Stomach (tissue), 19 donors: ENCODE measurements at places on chromosomes 16 and 17. TPM values are rescaled to one million over a fixed set of nuclear protein-coding genes. Genes with fewer than 3 reads are reported as not detected.

Gene KRTAP2-2
- polyA plus RNA-seq = not detected

- H3K27ac ChIP-seq = no peak overlapping the region
- no peak overlapping the region for H3K4me3 ChIP-seq
- no peak for DNase-seq
- peaks cover 5% of the 10 kb centered on the region for H3K27me3 ChIP-seq
- H3K36me3 ChIP-seq = no peaks in the 10 kb centered on the region
Measured at GRCh38 chr17:56514264-56514663, 79.2 kb upstream of the NOG start.

GRCh38 chr17:28295677-28296578 lies 23.1 kb upstream of the TMEM97 start:
- no peak overlapping the region for H3K4me3 ChIP-seq
- no peaks in the 10 kb centered on the region for H3K27me3 ChIP-seq
- no peaks in the 10 kb centered on the region for H3K4me1 ChIP-seq
- H3K36me3 ChIP-seq = no peaks in the 10 kb centered on the region
- H3K27ac ChIP-seq = no peak overlapping the region

Gene KCNH6
- not detected for polyA plus RNA-seq

- no peaks in the 10 kb centered on the region for H3K4me1 ChIP-seq
- no peaks in the 10 kb centered on the region for H3K27me3 ChIP-seq
- H3K27ac ChIP-seq = no peak overlapping the region
- no peak overlapping the region for H3K4me3 ChIP-seq
Measured at GRCh38 chr17:65185668-65186382, 48.7 kb downstream of the RGS9 start.

Gene PLK1
- 8.2 TPM for polyA plus RNA-seq

Gene IL34
- 2.1 TPM for polyA plus RNA-seq

Gene APOH
- polyA plus RNA-seq = 1.6 TPM

- H3K4me1 ChIP-seq = no peaks in the 10 kb centered on the region
- no peak overlapping the region for H3K27ac ChIP-seq
- no peak overlapping the region for H3K4me3 ChIP-seq
- H3K36me3 ChIP-seq = no peaks in the 10 kb centered on the region
- DNase-seq = no peak
Measured at GRCh38 chr17:17435323-17435722, 41.5 kb upstream of the MED9 start.

- DNase-seq = no peak
- no peak overlapping the region for H3K4me3 ChIP-seq
- H3K4me1 ChIP-seq = peaks cover 13% of the 10 kb centered on the region
- peaks cover 58% of the 10 kb centered on the region for H3K36me3 ChIP-seq
Measured at GRCh38 chr16:12083631-12084030, 107.1 kb downstream of the SNX29 start.

DNA sequence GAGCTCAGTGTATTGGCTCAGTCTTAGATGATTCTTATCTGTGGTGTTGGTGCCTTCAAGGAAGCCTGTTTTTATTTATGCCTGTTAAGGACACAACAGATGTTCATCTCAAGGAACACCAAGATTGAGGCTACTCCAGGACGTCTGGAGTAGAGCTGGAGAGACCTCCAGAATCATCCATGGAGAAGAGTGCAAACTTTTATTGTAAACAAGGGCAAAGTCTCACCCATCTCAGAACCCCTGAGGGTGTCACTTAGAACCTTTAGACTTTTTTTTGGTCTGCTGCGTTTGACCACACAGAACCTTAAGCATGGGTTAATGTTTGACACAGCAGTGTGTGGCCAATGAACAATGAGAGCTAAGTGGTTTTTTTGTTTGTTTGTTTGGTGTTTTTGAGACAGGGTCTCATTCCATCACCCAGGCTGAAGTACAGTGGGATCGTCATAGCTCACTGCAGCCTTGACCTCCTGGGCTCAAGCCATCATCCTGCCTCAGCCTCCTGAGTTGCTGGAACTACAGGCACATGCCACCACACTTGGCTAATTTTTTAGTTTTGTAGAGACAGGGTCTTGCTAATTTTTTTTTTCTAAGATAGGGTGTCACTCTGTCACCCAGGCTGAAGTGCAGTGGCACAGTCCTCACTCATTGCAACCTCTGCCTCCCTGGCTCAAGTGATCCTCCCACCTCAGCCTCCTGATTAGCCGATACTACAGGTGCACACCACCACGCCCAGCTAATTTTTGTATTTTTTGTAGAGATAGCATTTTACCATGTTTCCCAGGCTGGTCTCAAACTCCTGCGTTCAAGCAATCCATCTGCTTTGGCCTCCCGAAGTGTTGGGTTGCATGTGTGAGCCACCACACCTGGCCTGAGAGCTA lies 16.3 kb downstream of the SLC47A1 start:
- no peak overlapping the region for H3K27ac ChIP-seq
- H3K4me3 ChIP-seq = no peak overlapping the region
- no peaks in the 10 kb centered on the region for H3K27me3 ChIP-seq
